NCI-H2107 (cell line): ENCODE measurements at places on chromosomes 12 and 14.

DNA sequence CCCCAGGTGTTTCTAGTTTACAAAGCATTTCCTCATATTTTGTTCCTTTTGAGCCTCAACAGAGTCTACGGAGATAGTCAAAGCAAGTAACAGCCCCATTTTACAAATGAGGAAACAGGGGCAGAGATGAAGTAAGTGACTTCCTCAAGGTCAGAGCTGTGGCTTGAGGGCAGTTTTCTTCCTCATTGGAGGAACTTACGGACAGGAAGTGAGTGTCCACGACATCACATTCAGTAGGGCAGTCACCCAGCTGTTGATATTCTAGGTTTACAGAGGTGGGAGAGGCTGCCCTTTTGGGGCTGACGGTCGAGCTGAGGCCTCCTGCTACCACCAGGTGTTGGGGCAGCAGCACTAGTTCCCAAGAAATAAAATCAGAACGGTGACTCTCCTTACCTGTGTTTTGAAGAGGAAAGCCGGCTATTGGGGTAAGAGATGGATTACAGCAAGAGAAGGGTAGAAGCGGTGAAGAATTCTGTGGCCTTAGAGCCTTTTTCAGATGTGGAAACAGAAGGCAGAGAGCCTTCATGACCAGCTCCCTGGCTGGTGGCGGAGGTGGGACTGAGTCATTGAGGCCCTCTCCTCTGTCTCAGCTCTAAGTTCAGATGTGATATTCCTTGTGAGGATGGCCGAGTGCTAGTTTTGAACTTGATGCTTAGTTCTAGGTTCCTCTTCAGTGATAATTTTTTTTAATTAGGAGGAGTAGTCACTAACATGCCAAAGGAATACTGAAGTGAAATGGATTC lies 41.7 kb downstream of the SUSD6 start:
- DNase-seq: no peak

- DNase-seq: peak; percentile 82
Measured at GRCh38 chr12:23640754-23641153, 308.7 kb downstream of the SOX5 start.

DNA sequence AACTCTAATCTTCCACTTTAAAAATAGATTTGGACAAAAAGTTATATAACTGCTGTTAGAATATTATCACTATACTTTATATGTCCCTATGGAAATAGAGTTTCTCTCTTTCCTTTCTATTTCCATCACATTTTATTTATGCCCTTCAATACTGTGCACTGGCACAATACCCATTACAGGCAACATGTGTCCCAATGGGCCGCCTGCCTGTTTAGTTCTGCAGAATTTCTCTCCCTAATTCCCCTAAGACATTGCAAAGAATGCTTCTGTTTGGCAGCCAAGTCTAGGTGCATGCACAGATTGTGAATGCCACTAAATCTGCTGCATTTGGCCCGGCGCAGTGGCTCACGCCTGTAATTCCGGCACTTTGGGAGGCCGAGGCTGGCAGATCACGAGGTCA lies 520.4 kb upstream of the FLRT2 start:
- DNase-seq: no peak

DNA sequence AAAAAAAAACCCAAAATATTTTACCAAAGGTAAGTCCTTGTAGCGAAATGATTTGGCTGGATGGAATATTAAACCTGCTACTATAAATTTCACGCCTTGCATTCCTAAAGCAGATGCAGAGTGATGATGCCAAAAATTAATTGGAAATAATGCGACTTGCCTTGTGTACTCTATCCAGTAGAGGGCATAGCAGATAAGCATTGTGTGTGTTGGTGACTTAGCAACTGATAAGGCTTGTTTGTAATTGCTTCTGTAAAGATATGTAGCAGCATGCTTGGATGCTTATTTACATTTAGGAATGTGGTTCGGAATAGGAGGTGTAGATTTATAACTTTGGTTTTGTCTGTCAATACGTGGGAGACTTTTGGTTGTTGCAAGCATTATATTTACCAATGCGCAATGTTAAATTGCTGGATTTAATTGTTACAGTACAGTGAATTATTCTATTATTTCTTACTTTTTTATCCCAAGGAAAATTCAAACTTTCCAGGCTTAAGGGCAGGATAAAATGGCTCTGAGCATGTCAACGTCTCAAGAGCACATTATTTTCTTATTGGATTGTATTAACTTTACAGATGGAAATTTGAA lies 80.5 kb downstream of the TMEM260 start:
- peak; percentile 39 for DNase-seq

DNA sequence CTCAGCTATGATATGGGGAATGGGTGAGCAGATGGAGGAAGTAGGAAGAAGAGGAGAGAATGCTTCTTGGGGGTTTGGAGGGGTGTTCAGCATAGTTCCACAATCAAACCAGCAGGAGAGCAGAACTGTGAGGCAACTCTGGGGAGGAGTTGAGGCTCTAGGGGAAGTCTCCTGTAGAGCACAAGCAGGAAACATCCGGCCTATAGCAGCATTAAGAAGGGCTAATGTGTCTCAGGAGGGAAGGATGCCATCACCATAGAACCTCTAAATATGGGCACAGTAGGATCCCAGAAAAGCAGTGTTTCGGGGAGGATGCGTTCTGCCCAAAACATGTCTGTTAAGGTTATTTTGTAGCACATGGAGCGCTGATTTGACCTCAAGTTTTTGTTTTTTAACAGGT lies 8.4 kb upstream of the SALL2 start:
- DNase-seq: no peak

GRCh38 chr12:103882861-103883596 lies 42.0 kb upstream of the NT5DC3 start:
- no peak for DNase-seq

DNA sequence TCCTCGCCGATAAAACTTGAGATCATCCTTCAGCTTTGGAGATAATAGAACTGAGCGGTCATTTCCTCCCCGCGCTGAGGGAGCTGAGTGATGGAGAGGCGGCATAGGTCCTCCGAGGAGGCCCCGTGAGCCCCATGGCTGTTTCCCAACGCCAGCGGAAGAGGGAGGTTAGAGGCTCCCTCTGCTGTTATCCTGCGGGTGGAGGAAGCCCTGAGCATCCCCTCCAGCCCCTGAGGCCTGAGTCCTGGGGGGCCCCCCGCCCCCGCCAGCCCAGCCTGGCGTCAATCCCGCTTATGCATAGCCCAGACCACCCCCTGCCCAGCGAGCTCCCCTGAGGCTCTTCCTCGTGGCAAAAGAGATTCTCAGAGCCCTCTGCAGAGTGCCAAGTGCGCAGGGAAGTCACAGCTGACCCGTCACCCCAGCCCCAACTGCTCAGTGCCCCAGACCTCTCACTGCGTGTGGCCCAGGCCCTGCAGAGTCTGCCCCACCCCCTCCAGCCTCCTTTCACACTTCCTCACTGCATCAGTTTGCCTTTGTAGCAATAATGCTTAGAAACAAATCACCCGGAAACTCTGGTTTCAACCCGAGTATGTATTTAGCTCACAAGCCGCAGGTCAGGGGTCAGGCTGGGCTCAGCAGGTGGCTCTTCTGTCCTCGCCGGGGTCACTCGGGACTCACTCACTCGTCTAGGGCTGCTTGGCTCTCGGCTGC lies 44.7 kb upstream of the GALNT9 start:
- no peak for DNase-seq

DNA sequence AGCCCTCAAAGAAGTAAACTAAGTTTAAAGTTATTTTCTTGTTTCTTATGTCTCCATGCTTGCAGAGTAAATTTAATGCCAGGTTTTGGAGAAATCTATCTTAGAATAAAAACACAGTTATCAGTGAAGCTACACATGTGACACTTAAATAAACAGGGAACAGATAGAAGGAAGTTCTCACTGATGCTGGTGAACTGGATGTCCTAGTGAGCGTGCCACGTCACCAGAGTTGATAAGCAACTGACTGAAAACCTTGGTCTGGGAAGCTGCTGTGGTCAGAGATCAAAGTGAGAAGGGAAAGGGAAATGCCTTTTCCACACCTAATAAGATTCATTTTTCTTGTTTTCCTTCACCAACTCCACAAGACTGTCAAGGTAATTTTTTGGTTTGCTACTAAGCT lies 74.8 kb upstream of the PCED1B start:
- DNase-seq: no peak

DNA sequence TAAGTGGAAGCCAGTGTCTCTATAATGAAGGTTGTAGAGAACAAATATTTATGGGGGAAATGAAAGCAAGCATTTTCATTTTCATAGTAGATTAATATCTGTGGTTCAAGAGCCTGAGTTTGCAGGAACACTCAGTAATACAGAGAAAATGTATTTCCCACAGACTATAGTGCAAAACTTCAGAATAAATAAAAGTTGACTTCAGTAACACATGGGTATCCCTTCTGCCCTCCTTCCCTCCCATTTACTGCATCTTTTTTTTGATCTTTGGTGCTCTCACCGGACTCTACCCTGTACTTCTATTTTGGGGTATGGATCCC lies 75.3 kb upstream of the AMN1 start:
- DNase-seq: no peak

- no peak for DNase-seq
Measured at GRCh38 chr12:120229487-120230325, 28.8 kb upstream of the RPLP0 start.

DNA sequence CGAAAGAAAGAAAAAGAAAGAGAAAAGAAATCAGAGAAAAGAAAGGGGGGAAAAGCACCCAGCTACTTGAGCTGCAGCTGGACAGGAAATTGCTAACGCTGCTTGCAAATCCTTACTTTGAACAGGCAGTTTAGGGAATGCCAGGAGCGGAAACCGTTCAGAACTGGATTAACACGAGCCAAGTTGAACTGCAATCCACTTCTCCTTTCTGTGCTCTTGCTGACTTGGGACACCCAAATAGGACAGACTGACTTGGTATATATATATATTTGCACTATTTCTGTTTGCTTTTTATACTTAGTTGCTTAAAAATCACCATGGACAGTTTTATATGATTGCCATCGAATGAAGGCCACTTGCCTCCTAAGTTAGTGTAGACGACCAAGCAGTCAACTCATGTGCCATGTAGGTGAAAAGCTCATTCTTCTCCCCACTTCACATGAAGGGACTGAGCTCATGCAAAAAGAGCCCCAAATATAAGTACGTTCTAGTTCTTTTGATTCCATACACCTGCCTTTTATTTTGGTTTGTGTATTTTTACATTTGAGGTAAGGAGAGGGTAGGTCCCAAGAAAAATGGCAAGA lies 5.5 kb downstream of the DUSP6 start:
- DNase-seq: no peak

- no peak for DNase-seq
Measured at GRCh38 chr14:58488550-58488949, 61.0 kb downstream of the KIAA0586 start.

GRCh38 chr14:92108345-92109254 lies 2.2 kb upstream of the ATXN3 start:
- no peak for DNase-seq

DNA sequence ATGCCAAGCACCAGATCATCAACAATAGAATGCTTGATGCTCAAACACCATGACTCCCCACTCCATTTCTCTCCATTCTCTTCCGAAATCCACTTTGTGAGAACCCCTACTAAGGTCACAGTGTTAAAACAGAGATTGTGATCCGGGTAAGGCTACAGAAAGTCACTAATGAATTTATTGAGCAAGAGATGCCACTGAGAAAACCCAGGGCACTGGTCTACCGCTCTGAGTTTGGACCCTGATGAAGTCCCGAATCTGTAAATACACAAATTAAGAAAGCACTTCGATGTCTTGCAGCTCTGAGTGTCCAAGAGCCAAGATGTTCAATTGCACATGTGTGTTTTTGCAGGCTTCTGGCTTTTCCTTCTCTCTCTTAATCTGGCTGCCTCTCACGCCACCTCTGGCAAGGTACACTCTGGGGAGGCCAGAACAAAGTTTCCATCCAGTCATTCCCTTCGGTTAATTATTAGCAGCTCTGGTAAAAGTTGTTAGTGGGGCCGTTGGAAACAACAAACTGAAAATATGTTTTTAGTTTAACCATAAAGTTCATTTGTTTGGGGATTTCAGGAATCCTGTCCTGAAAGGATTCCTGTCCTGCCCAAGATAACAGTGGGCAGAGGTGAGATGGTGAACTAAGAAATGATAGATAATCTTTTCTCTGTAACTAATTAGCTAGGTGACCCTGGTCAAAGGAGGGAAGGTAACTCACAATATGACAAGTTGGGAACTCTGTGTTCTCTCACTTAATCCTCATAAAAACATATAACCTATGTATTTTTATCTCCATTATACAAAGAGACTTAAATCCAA lies 75.4 kb downstream of the BTG1 start:
- no peak for DNase-seq

DNA sequence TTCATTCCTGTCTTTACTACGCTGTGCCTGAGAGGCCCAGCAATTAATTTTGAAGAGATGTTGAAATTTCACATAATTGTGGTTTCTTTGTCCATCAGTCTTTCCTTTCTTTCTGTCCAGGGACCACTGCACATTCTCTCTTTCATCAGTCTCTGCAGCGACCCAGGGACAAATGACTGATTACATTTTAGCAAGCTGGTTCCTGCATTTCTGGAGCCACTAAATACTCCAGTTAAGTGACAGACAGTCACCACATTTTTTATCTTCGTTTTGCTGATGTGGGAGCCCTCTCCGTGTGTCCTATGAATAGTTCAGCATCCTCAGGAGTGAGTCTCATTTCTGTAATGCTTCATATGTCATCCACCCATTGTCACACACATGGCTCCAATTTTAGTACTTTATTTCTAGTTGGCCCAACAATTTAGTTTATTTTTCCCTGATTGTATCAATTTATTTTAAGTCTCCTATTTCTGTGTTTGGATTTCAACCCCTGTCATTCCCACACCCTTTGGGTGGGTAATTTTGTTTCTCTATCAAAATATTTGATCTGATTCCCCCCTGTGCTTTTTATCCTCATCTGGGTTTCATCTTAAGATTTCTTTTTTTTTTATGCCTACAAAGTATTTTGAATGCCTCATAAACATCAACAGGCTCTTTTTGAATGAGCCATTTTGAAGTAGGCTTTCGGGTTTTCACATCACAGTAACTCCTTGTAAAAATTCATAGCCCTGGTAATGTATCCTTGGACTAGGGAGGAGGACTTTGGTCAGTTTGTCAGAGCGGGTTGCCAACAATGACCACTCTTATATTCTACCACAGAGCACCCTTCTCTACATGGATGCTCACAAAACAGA lies 1196.5 kb downstream of the GALC start:
- no peak for DNase-seq

- DNase-seq: no peak
Measured at GRCh38 chr14:96629082-96629481, 126.9 kb downstream of the PAPOLA start.

GRCh38 chr14:94058128-94058673 lies 22.8 kb downstream of the DDX24 start:
- DNase-seq: no peak

GRCh38 chr12:11978726-11979384 lies 91.9 kb upstream of the BCL2L14 start:
- DNase-seq: no peak

- no peak for DNase-seq
Measured at GRCh38 chr12:109461049-109461845, 15.9 kb downstream of the KCTD10 start.

DNA sequence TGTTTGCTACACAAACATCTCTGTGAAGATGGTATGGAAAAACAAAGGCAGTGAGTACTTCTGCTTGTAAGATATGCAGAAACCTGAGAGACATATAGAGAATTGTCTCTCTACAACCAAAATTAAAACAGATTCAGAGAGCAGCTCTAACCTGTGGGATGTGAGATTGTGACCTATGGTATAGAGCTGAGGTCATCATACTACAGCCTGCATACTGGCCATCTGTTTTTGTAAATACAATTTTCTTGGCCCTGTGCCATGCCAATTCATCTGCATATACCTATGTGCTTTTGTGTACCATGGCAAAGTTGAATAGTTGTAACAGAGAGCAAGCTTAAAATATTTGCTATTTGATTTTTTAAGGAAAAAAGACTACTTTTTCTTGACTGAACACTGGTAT lies 99.6 kb downstream of the LMO3 start:
- DNase-seq: no peak

GRCh38 chr14:103675957-103676356 lies 39.3 kb downstream of the XRCC3 start:
- DNase-seq: no peak
